Activated CD4-positive, alpha-beta T cell treated with anti-CD3 and anti-CD28 coated beads for 24 hours (primary cell): ENCODE measurements at places on chromosomes 13 and 19.

DNA sequence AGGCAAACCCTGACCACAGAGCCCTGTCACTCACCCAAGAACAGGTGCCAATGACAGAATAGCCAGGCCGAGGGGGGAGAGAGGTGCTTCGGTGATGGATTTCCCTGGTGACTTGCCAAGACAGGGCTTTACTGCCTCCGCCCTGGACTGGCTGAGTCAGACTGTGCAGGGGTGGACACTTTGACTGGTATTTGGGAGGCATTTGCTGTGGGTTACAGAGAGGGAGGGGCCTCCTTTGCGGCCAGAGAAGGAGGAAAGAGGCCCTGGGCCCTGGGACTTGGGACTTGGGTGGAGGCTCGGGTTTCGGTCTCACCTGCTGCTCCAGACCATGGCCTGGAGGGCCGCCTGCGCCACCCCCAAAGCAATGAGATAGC, 4.6 kb upstream of the EPS8L1 start:
- DNase-seq = no peak

GRCh38 chr19:39196860-39197562, at the start of gene NCCRP1:
Gene NCCRP1, plus strand, starts transcription at chr19:39196964. Its CDS starts 19 bp downstream, at chr19:39196983.
- DNase-seq = no peak

GRCh38 chr13:113853518-113854237, 10.2 kb downstream of the GAS6 start:
- no peak for DNase-seq

DNA sequence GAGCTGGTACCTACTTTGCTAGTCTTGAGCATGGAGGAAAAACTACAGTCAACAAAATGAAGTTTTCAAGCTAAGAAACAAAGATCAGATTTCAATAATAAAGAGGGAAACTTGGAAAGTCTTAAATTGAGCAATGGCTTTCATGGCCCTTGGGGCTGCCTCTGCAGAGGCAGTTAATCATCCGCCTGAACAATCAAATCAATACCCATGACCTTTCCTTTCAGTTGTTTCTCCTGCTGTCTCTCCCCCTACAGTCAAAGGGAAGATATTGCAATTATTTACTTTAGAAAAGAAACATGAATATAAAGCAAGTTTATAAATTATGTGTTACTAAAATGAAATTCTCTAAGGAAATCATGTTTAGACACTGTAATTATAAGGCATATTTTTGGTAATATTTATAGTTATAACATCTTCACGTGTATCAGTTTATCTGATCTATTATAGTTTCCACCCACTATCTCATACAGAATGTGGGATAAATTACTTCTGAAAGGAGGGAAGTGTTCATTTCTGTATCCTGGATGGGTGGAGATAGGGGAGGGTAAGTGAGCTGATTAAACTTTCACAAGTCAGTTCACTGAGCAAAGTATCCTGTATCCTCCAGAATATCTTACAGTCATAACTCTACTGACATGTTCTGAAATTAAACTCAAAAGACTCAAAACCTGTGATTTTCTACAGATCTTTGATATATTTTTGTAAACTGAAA, 72.4 kb upstream of the TSC22D1 start:
- no peak for DNase-seq

GRCh38 chr13:71797517-71797916, 69.5 kb downstream of the DACH1 start:
- DNase-seq = no peak

DNA sequence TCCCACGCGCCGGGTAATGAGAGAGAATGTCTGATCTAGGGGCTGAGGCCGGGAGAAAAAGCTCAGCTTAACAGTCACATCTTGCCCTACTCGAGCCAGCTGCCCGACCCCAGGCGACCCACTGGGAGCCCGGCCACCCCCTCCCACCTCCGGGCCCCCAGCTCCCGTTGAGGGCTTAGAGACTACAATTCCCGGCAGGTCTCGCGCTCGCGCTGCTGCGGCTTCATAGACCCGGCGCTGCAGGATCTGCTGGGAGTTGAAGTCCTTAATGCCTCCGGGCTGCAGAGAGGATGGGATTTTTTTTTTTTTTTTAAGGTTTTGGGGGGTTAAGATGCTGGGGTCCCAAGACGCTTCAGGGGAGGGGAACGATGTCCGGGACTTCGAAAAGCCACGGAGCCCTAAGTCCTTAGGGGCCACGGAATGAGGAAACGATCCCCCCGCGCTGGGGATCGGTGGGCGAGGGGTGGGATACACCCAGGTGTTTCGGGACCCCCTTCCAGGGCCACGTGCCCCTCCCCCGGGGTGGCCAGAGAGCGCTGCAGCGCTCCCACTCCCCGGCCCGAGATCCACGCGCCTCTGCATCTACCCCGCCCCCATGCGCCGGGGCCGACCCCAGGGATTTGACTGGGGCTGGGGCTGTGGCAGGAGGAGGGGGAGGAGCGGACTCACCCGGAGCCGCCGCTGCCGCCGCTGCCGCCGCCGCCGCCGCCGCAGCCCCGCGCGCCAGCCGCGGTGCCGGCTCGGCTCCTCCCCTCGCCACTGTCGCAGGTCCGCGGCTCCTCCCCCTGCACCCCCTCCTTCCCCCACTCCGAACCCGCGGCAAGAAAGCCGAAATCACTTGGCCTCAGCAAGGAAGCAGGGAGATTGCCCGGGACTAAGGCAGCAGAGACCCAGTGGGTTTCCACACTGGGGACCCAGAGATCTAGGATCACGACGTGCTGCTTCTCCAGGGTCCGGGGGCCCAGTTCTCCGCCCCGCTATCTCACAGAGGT, at the start of gene SYT3:
TSS of gene SYT3 (minus strand) at position 761 of the 992 bp plus-strand sequence. CDS start 2,470 bp downstream, outside the sequence.
- DNase-seq = peak; percentile 13

- peak; percentile 12 for DNase-seq
These were observed 54.3 kb downstream of the SLAIN1 start for GRCh38 chr13:77751513-77752456.

DNA sequence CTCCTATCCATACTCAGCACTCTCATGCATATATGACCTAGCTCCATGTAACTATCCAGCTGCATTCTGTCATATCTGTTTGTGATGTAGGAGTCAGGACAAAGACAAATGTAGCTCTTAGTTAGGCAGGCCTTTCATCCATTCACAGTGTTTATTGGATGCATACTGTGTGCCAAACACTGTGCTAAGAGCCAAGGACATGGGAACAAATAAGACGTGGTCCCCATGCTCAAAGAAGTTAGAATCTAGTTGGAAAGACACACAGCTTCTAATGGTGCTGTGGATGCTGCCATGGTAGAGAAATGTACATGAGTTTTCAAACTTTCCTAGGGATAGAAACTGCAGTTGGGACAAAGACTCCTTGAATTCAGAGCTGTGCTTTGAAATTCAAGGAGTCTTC, 31.7 kb upstream of the IL17D start:
- no peak for DNase-seq

GRCh38 chr19:7672522-7672921, 3.7 kb downstream of the RETN start:
- no peak for DNase-seq

GRCh38 chr13:98534821-98535220, 42.1 kb downstream of the STK24 start:
- DNase-seq = no peak

- no peak for DNase-seq
These were observed 19.3 kb upstream of the KCTD15 start for GRCh38 chr19:33777351-33777750.

DNA sequence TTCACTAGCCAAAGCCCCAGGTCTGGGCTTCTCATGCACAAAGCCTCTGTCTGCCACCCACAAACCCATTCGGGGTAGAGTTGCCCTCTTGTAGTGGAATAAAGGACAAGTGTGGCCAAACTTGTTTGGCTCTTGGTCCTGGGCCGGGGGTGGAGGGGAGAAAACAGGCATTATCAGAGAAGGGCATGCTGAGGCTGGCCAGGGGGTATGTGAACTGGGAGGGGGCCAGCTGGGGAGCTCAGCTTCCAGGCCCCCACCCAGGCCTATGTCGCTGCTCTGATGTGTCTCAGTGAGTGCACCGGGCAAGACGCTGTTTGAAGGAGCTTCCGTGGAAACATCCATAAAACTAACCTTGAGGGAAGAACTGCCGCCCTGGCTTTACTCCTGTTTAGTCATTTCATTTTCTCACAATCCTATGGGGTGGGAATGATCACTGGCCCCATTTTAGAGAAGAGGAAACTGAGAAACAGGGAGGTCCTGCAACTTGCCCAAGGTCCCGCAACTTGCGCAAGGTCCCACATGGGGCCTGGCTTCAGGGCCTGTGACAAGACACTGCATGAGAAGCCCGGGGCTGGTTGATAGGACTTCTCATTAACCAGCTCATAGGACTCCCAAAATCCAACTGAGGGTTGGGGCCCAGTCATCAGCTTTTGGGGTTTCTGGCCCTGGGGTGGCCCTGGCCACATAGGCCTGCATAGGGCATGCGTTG, 30.8 kb downstream of the CCNE1 start:
- no peak for DNase-seq

DNA sequence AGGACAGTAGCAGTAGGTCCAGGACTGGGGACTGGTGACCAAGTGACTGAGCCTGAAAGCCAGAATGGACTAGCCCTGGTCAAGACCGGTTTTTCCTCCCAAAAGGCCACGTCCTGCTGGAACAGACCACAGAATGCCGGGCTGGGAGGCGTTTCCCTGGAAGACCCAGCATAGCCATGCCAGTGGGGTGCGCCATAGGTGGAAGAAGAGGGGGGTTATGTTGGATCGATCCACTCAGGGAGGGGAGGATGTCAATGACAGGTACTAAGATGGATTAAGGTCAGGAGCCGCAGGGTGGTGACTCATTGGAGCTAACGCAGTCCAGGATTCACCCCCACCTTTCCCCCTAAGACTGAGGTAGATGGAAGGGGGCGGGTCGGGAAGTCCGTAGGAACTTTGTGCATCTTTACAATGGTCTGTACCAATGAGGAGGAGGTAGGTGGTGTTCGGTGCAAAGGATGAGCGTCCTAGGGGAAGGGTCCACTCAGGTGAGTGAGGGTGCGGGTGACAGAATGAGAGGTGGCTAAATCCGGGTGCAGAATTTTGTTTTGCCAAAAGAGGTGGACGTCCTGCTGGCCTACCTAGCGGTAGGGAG, 21.0 kb downstream of the VASP start:
- no peak for DNase-seq

DNA sequence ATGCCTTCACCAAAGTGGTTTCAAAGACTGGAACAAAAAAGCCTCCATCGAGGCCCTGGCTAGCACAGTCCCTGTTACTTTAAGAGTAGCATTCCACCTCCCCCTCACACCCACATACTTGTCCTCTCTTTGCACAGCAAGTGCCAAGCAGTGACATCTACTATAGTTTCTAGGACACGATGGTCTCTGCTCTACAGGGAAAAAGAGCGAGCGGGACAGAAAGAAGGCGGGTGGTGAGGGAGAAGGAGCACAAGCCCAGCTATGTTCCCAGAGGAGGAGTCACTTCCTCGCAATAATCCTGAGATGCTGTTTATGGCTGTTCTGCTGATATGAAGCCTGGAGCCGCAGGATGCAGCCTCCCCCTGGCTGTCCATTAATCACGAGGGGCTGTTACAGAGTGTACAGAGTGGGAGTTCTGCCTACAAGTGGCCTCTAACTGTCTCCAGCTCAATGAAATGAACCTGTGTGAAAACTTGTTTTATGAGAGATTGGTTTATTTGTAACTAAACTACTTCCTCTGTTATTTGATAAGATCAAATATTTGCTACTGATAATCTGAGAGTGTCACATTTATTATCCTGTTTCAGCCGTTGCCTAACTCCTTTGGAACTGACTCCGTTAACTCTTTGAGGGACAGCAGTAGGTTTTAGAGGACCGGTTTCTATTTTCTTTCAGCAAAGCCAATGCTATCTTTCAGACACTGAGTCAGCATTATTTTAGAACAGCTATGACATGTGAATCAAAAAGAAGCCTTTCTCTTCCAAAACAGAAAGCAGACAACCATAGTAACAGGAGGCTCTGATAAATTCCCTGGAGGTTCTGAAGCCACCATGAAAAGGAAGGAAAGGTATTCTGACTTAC, 208.0 kb downstream of the SPRY2 start:
- DNase-seq = no peak

- DNase-seq = no peak
These were observed 26.2 kb upstream of the CEBPG start for GRCh38 chr19:33347300-33347699.

GRCh38 chr19:51135004-51135403, 7.1 kb upstream of the SIGLEC7 start:
- no peak for DNase-seq

GRCh38 chr19:40755248-40755624, 4.2 kb downstream of the SNRPA start:
- no peak for DNase-seq

- DNase-seq = peak; percentile 15
These were observed 7.7 kb upstream of the CDADC1 start for GRCh38 chr13:49240017-49240416.

DNA sequence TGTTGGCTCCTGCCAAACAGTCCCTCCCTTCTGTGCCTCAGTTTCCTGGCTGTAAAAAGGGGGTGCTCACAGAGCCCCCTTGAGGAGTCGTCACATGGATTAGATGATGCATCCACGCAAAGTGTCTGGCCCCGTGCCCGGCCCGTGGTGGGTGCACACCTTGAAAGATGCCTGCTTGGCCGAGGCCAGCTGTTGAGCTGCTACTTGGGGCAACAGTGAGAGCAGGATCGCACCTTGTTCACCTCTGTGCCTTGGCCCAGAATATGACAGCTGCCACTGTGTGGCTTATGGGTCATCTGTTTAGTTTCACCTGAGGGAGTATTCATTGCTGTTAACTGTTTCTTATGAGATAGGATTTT, 17.7 kb downstream of the CRTC1 start:
- DNase-seq = no peak

- DNase-seq = peak; percentile 68
These were observed 27.5 kb upstream of the SHKBP1 start for GRCh38 chr19:40549007-40549708.

- no peak for DNase-seq
These were observed 574 bp downstream of the SH3GL1 start for GRCh38 chr19:4399812-4400134.

DNA sequence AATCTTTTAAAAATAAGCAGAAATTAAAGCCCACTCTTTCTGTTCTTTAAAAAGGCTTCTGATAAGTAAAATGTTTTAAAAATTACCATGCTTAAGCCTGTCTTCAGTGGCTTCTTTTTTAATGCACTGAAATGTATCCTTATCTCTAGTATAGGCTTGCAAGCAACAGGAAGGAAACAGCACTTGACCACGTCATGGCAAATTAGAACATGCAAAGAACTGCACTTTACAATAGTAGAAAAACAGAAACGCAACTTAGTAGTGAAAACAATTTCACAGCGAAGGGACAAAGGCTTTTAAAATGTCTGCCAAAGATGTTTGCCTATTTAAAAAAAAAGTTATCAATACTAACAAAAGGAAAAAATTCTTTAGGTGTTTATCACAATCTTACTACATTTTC, 36.3 kb downstream of the ELF1 start:
- no peak for DNase-seq

GRCh38 chr13:40981361-40981760, 37.8 kb downstream of the ELF1 start:
- no peak for DNase-seq
